Endothelial cell (in vitro differentiated cells): ENCODE measurements at places on chromosomes 2 and 18.

DNA sequence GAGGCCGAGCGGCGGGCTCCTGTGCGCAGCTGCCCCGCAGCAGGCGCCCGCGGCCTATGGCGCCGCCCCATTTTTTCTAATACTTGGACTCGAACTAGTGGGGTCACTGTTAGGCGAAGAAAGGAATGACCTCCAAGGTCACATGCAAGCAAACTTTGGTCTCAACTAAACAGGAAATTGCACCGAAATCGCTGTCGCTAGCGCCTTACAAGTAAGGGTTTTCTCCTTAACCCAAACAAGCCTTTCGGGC lies 339 bp downstream of the ACAA2 start:
- peak; percentile 48 for DNase-seq

DNA sequence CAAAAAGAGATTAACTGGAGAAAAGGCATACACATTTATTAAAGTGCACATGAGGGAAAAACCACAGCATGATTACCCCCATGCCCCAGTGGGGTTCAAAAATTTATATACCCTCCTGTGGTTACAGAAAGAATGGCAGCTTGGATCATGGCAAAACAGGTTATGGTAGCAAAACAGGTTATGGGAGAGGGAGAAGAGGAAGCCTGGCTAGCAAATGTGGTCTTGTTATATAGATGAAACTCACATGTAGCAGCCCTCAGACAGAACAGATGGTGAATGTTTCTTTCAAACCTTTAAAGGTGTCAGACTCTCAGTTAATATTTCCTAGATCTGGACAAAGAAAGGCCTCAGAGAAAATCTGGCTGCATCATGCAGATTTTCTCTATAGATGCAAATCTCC lies 178.2 kb upstream of the ZC3H15 start:
- DNase-seq = no peak

GRCh38 chr2:84424152-84424551 lies 34.9 kb downstream of the SUCLG1 start:
- DNase-seq = no peak

DNA sequence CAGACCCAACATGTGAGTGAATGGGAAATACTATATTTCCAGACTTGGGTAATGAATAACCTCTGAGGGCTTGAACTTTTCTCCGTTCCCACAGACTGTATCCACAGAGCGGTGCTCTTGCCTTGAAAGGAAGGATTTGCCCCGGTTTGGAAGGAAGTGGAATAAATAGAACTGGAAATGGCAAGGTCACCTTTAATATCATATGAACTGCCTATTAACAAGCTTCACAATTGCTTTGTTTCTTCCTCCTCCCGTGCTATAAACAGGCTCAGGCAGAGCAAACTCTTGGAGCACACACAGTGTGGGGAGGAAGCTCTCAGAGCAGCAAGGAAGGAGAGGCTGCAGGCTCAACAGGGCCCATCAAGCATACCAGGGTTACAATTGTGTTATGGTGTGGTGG lies 28.5 kb upstream of the DARS1 start:
- DNase-seq = no peak

GRCh38 chr2:72797740-72798139 lies 28.1 kb downstream of the EXOC6B start:
- DNase-seq = no peak

GRCh38 chr18:11322716-11323115 lies 173.3 kb upstream of the PIEZO2 start:
- DNase-seq = no peak

DNA sequence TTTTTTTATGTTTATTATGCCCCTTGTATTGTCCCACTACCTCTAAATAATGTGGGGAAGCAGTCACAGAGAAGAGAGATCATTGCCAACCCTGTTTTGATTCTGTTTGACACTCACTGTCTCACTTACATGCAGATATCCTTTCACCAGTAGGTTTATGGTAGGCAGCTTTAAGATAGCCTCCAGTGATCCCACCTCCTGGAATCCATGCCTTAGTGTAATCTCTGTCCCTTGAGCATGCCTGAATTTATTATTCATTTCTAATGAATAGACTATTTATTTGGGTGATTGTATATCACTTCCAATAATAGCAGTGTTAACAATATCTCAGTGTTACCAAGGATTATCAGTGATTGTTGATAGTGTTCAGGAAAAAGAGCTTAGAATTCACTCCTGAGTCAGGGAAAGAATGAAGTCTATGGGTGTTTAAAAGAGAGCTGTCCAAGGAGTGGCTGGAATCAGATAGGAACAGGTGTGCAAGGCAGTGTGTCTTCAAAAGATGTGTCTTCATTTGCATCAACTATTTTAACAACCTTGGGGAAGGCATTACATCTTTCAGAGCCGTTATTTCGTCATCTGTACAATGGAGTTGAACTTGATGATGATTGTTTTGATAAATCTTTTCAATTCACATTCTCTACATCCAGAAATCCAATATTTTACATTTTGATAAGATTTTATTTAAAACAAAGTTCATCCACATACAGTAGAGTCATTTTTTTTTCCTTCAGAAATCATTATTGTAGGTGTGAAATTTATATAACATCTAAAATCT lies 31.9 kb downstream of the PKP4 start:
- DNase-seq = no peak

- DNase-seq = no peak
Observed at GRCh38 chr2:137948894-137949293, 15.4 kb upstream of the HNMT start.
